ENCODE measurements at places on chromosomes 2 and 18.

- DNase-seq: no peak
Measured at GRCh38 chr2:46859482-46859881, 56.1 kb downstream of the MCFD2 start.

DNA sequence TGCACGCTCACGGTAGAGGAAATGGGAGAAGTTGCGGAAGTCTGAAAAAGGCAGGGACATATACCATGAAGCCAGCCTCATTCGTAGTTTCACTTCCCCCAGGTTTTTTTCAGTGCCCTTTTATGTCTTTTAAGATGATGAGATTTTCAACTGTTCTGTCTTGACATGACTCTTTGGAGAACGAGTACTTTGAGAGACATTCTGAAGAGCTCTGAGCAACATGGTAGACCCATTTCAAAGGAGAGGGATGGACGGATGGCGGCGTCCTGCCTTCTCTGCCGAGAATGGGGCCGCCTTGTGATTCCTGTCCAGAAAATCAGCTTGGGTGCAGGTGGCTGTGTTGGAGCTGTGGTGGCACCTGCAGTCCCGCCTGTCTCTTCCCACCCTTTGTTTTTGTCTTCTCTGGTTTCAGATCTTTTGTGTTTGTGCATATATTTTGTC, 41.7 kb downstream of the SH3BP4 start:
- DNase-seq: no peak

DNA sequence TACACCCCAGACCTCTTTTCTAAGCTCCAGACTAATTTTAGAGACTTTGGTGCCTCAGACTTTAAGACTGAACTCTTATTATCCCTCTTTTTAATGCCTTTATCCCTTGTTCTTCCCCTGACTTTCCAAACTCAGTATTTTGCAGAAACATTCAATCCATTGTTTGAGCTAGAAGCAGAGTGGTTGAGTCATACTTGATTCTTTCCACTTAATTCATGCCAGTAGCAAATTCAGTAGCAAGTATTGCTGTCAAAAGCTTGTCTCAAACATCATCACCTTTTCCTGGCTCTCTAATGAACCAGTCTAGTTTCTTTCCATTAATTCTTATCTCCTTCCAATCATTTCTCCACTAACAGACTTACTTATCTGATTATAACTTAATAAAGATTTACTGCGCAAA, 699.7 kb upstream of the ZNF804A start:
- DNase-seq: no peak

GRCh38 chr2:146128216-146128615, 1608.3 kb upstream of the ZEB2 start:
- DNase-seq: no peak

DNA sequence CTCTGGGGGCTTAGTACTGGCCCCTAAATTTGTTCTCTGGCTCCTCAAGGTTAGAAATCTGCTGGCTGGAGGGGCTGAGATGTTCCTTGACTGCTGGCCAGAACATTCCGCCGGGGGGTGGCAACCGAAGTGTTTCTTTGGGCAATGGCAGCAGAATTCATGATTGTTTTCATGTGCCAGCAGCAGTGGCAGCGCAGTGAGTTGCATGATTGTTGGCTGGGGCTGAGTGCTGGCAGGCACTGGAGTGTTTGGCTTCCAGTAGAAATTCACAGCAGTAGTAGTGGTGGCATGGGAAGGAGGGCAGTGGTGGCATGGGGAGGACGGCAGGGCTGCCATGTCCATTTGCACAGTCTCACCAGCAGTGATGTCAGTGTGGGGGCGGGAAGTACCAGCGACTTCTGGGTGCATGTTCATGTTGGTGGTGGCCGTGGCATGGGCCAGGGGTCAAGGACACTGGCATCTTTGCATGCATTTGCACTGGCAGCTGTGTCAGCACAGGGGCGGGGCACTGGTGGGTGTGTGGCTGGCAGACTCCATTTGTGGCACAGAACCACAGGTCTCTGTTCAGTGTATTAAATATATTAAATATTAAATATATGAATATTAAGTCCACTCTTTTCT, 130.6 kb upstream of the CDH7 start:
- no peak for DNase-seq

- no peak for DNase-seq
Measured at GRCh38 chr18:56738184-56738583, 87.0 kb downstream of the WDR7 start.

- DNase-seq: no peak
Measured at GRCh38 chr2:175152242-175152641, 15.8 kb downstream of the ATF2 start.

DNA sequence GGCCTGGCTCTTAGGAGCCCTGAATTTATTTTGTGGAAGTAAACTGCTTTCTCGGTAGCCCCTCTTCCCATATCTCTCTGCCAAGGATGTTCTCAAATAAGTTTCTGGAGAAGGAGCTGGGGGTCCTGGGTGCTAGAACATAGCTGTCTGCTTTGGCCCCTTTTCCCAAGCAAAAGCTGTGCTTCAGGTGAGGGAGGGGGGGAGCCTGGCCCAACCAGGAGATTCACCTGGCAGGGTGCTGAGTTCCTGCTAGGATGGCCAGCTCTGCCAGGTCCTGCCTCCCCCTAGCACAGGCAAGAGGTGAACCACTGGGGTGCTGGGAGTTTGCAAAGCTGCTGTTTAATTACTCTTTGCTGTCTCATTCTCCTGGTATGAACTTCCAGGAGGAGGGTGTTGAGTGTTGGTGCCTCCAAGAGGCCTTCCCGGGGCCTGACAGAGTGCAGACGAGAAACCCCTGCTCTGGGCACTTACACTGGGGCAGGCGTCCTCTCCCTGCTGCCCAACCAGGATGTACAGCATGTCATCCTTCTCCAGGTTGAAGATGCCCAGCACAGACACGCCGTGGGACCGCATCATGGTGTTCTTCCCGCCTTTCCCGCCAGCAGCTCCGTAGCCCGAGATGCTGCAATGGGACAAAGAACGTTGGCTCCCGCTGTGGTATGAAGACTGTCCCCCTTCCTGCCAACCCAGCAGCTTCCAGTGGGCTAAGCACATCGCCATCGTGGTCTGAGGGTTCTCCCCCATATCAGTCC, 124.2 kb downstream of the CLIP4 start:
- no peak for DNase-seq

- DNase-seq: no peak
Measured at GRCh38 chr2:205115511-205115910, 566.8 kb upstream of the NRP2 start.

DNA sequence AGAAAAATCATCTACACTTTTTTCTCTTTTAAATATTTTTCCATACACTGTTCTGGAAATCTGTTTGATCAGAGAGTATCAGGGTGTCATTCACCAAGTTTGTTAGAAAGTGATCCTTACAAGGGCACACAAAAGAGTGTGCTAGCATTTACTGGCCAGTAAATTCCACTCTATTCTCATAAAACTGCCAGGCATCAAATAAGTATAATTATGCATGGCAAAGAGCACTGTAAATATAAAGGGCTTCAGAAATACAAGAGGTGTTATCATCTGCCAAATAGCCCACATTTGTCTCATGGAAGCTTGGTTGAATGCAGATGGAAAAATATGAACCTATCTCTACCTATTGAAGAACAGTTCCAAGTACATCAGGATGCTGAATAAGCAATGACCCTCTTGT, 847.3 kb upstream of the ACVR2A start:
- no peak for DNase-seq

- DNase-seq: no peak
Measured at GRCh38 chr18:61546590-61546989, 213.4 kb downstream of the CDH20 start.

DNA sequence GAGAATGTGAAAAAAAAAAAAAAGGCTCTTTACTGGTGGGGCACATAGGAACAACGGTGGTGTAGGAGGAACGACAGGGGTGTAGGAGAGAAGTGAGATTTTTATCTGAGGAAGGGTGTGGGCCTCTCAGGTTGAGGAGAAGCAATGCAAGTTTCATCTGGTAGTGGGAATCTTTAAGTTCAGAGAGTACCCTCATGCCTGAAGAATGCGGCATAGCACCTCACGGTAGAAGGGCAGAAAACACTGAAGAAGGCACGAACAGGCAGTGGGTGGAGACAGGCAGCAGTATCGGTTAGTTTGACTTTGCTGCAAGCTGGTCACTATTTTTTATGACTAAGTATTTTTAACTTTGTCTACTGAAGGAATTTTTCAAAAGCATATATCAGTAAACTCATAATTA, 52.2 kb upstream of the TSPYL6 start:
- DNase-seq: no peak

- DNase-seq: no peak
Measured at GRCh38 chr2:237472909-237473877, 13.9 kb upstream of the MLPH start.

DNA sequence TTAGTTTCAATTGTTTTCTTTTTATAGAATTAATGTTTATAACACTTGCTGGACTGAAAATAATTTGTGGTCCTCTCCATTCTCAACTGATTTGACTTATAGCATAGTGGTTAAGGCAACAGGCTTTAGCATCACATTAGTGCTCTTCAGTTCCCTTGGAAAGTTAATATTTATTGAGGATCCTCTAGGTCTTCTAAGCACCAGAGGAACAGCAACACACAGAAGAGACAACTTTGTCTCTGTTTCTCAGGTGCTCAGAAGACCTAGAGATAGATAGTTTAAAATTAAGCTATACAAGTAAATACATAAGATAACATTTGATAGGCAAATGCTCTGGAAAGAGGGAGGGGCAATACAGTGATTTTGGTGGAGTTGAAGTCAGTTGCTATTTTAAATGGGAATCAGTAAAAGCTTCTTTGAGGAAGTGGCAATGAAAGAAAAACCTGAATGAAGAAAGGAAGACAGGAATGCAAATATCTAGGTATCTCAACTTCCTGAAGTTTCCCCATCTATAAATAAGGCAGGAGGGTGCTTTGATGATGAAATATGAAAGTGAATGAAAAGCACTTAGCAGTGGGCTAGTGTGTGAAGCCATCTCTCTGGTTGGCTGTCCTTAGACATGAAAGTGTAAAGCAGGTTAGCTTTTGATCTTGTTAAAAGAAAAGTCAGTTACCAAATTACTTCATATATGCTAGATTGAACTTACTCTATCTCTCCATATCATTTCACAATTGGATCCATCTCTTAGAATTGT, 7.9 kb downstream of the NEUROD1 start:
- DNase-seq: no peak

DNA sequence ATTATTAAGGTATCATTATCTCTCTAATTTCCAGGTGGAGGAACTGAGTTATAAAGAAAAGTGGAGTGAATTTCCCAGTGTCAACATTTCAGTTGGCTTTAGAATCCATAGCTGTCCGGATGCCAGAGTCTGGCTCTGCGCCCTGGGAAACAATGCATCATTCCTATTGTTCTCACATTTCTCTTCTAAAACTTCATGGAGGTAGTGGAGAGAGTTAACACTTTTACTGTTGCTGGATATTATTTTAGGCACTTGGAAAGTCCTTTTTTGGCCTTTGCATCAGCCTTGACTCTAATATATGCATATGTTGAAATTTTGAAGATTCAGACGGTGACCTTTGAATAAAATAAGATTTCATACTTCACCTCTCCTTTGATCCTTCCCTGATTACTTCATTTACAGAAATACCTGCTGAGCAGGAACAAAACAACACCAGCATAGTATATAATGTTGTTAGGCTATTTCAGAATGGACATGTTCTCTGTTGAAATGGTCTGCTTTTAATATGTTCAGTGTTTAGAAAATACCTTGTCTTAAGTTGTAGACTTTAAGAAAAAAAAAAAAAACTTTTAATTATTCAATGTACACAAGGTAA, 148.8 kb downstream of the EPHA4 start:
- DNase-seq: no peak

DNA sequence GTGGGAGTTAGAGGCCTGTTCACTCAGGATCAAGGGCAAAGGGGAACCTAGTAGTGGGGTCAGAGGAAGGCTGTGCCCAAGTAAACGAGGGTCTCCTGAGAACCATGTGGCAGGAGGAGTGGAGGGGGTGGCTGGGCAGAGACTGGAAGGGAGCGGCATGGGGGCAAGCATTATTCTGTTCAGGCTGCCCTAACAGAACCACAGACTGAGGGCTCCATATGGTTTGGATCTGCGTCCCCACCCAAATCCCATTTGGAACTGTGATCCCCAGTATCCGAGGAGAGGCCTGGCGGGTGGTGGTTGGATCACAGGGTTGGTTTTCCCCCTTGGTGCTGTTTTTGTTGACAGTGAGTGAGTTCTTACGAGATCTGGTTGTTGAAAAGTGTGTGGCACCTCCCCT, 287.0 kb downstream of the PHLPP1 start:
- no peak for DNase-seq

DNA sequence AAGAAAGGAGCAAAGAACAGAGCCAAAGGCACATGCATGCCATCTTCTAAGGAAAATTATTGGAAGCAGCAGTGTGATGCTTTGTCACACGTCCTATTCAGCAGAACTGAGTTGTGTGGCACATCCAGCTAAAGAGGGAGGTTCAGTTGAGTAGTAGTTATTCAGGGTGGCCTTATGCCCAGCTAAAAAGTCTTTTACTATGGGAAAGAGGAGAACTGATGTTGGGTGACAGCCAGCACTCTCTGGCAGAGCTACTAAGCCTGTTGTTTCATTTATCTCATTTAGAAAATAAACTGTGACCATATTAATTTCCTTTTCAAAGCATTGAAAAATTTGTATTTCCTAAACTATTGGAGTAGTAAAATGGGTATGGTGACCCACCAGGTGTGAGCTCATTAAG, 18.5 kb downstream of the ITGA6 start:
- no peak for DNase-seq

DNA sequence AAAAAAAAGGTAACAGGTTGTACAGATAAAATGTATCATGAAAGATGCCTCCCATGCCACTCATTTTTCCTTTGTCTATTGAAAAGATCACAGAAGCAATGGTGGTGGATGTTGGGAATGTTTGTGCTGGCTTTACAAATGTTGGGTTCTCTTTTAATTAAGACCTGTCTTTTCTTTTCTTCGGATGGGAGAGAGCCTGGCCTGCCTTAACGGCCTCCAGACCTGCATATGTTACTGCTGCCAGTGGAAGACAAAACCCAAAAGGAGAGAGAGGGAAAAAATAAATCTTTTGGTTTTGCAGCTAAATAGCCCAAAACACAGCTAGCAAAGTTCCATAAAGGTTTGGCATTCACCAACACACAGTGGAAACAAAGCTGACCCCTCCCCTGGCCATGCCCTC, 50.5 kb upstream of the FZD7 start:
- no peak for DNase-seq

Data from stimulated activated CD8-positive, alpha-beta memory T cell treated with anti-CD3 and anti-CD28 coated beads, Interleukin-7, amount 100 ng/mL, for 48 hours (primary cell).